GM23248 (cell line): ENCODE measurements at places on chromosomes 1 and 21. TPM values are rescaled to one million over a fixed set of nuclear protein-coding genes. Genes with fewer than 3 reads are reported as not detected.
A peak's percentile ranks its signal among the peaks of the same experiment; 100 is the strongest.

The OR6K2 gene
- not detected in 2 replicates for total RNA-seq

The CELA3B gene
- not detected in 2 replicates for total RNA-seq

The TMOD4 gene
- total RNA-seq: not detected in 2 replicates

The NCSTN gene
- total RNA-seq: 104 and 110 TPM in 2 replicates

DNA sequence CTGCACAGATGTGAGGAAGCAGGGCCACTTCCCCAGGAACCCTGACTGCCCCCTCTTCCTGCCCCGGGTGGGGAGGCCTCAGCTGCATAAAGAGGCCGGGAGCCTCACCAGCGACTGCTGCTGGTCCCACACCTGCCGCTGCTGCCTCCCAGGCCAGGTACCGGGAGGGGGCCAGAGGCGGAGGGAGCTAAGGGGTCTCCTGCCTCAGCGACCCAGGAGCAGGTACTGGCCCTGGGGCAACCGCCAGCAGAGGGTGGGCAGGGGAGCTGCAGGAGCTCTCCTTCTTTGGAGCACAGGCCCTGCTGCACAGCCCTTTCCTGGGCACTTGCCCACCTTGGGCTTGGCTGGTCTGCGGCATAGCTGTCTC is 6.8 kb downstream of the GJC2 start:
- no peaks in the 10 kb centered on the region for H3K27me3 ChIP-seq
- no peak for DNase-seq
- 0 out of 2 replicates have a peak, but pooled peaks cover under 1% of the 10 kb centered on the region for H3K4me1 ChIP-seq
- H3K36me3 ChIP-seq: no peaks in the 10 kb centered on the region
- no peak overlapping the region for H3K27ac ChIP-seq
- H3K4me3 ChIP-seq: no peak overlapping the region

DNA sequence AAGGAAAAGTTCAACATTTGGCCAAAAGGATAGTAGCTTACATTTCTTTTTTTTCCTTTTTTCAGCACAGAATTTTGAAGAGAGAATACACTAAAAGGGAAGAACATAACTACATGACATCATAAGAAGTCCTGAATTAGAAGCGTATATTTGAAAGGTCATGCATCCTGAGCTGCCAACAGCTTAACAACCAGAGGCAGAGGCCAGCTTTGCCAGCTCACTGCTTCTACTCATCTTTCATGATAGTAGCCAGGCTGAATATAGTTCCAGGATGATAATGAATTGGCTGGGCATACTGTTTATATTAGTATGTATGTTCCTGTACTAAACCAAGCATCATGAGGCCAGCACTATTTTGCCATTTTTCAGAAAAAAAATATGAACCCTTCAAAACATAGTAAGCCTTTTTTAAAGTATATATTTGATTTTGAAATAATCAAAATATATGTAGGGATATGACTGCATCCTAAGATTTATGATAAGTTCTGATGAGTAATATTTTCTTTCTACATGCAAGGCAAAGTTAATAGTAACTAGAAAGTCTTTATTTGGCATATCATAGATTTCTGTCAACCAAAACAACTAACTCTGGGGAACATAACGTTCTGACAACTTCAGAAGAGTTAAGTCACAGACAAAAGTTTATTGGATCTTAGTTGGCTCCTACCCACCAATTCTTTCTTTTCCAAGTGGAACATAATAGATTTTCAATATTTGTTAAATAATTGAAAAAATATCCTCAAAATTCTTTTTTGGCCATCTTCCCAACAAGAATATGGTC is 123.2 kb downstream of the DPYD start:
- no peaks in the 10 kb centered on the region for H3K27me3 ChIP-seq
- peak overlapping the region; percentile 5; the same call in 1 of the 2 replicates for H3K4me3 ChIP-seq
- H3K4me1 ChIP-seq: peaks cover 17% of the 10 kb centered on the region
- H3K36me3 ChIP-seq: no peaks in the 10 kb centered on the region

DNA sequence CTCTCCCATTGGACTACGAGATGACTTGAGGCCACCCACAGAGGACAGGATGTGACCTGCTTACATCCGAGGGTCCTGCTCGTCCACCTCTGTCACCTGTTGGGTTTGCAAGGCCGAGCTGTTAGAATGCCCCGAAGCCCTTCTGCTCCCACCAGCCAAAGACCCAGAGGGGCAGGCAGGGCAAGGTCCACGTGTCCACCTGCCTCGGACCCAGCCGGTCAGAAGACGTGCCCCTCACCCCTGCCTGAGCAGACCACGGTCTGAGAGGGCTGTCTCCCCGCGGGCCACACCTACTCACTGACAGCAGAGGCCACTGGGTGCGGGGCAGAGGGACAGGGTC is 30.3 kb upstream of the TRAPPC10 start:
- no peaks in the 10 kb centered on the region for H3K36me3 ChIP-seq
- H3K27me3 ChIP-seq: no peaks in the 10 kb centered on the region
- H3K4me3 ChIP-seq: no peak overlapping the region
- H3K4me1 ChIP-seq: peaks cover 5% of the 10 kb centered on the region
